EH (cell line): ENCODE measurements at places on chromosomes 7 and 10.

DNA sequence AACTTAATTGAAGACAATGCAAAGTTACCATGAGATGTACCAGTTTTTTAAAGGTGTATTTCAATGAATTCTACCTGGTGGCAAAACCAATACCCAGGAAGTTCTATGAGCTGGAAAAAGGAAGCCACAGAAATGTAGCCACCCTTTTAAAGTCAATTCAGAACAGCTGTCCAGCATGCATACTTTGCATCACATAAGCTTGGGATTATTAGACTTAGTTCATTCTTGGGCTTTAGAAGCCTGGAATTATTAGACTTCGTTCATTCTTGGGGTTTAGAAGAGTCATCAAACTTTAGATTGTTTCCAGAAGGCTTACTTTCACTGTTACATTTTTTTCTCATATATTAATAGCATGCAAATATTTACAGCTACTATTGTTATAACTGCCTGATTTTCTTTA lies 20.9 kb downstream of the SLC25A13 start:
- peak; percentile 17 for DNase-seq

GRCh38 chr7:18357691-18358090 lies 137.9 kb upstream of the HDAC9 start:
- peak; percentile 43 for DNase-seq

DNA sequence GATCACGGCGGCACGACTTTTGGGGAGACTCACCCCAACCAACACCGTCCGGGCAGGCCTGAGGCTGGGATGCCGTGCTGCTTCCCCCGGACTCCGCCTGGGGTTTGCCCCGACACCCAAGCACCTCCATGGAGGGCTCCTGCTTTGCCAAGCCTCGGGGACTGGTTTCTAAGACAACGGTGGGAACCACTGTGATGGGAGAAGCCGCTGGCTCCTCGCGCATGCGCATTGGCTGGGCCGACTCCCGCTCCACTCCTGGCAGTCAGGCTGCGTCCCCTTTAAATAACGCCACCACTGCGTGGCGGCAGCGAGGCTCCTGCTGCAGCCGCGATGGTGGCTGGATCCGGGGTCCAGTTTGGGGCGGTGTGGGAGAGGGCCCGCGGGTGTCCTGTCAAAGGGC lies 201.0 kb downstream of the ZNF716 start:
- DNase-seq = no peak

GRCh38 chr7:1854866-1855724 lies 185.0 kb downstream of the ELFN1 start:
- no peak for DNase-seq

- DNase-seq = no peak
These were observed 39.6 kb downstream of the PPIF start for GRCh38 chr10:79386637-79387465.

DNA sequence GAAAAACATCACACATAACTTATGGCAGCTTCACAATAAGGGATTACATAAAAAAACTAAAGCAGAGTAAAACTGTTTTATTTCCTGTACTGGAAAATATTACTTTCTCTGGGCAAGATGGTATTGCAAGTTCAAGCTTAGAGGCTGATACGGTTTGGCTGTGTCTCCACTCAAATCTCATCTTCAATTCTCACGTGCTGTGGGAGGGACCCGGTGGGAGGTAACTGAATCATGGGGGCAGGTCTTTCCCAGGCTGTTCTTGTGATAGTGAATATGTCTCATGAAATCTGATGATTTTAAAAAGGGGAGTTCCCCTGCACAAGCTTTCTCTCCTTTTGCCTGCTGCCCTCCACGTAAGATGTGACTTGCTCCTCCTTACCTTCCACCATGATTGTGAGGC lies 5.1 kb upstream of the LRRC27 start:
- no peak for DNase-seq

- DNase-seq = no peak
These were observed 931.7 kb upstream of the SORCS1 start for GRCh38 chr10:108095932-108096925.

GRCh38 chr7:43405948-43406347 lies 177.0 kb upstream of the STK17A start:
- no peak for DNase-seq

DNA sequence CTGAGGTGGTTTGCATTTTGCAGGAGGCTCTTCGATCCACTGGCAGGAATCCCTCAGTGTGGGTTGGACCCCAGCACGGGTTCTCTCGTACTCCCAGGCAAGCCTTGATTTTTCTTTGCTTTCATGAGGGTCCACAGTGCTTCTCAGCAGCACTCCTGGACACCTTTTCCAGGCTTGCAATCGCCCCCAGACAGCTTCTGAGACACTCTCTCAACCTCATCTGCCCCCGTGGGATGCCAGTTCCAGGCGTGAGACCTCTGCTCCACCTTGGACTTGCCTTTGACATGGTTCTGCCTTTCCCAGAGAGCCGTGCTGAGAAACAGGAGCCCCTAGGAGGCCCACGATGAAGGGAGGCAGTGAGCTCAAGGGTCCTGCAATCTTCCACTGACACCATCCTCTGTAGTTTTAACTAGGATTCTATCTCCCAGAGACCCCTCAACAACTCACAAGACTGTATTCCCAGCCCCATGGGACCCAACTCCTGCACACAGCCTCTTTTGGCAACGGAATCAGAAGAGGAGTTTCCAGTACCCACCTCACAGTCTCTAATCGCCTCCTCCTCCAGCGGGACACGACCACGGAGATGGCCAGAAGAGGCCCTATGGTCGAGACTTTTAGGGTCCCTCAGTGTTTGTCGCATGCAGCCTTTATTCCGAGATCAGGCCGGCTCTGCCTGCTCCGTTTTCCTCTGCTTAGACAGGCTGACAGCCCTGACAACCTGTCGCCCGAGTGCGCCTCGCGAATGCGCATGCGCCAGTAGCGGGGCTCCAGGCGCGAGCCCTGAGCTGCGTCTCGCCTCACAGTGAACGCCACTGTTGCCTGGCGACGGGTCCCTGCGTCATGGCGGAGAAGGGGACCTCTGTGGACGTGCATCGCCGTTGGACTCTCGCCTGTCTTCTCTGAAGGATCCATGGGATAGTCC lies 26.0 kb upstream of the ZNF273 start:
- DNase-seq = peak; percentile 24

- DNase-seq = no peak
These were observed 23.0 kb downstream of the PTPRN2 start for GRCh38 chr7:158564663-158565035.

DNA sequence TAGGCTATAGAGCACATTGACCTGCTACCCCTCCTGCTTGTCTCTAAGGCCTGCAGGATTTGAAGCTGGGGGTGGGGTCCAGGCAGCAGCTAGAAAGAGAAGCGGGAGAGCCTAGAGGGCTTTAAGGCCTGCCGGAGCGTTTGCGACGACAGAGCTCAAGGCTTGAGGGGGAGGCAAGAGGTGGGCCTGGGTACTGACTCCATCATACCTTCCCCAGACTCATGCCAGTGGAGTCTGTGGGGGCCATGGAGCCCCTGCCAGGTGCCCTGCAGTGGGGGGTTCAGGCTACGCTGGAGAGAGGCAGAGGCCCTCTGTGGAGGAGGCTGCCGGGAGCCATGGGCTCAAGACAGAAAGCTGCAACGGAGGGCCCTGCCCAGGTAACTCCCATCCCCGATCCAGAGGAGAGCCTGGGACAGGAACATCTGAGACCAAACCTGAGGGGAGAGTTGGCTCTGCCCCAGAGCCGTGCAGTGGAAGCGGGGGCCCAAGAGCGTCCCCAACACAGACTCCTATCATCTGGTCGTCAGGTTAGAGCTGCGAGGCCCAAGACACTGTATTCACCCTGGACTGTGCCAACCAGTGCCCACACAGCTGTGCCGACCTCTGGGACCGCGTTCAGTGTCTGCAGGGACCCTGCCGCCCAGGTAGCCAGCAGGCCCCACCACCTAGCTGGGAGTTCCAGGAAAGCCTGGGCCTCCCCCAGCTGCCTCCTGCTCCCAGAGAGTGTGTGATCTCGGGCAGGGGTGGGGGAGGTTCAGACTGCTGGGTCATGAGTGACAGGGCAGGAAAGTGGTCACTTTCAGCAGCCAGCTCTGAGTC lies 13.2 kb upstream of the ZNF862 start:
- DNase-seq = no peak

DNA sequence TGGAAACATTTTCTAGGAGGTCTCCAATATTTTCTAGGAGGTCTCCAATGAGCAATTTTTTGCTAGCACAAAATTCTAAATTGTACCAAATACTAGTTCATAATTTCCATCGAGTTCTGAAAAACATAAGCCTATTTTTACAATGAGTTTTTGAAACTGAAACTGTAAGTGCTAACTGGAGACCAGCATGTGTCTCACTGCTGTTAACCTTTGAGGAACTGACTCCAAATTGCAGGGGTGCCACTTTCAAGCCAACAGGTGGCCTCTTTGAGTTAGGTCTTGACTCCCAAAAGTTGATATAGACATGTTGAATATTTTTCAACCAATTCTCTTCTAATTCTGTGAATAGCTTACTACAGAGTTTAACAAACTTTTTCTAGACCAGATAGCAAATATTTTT lies 58.8 kb downstream of the CAV1 start:
- peak; percentile 37 for DNase-seq

DNA sequence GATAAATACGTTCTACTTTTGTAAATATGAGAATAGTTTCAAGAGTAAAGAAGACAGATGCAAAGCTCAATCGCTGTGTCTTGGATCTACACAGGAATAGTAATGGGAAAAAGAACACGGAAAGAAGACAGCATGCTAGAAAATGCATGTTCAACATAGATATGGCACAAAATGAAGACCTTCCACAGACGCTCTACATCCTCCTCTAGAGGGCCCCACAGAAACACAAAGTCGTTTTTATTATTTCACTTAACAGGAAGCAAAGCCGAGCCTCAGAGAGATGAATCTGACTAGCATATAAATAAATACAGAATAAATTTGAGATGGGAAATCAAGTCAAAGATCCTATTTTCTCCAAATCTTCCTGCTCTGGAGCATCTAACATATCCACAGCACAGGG lies 292.6 kb downstream of the PARD3 start:
- DNase-seq = peak; percentile 42

DNA sequence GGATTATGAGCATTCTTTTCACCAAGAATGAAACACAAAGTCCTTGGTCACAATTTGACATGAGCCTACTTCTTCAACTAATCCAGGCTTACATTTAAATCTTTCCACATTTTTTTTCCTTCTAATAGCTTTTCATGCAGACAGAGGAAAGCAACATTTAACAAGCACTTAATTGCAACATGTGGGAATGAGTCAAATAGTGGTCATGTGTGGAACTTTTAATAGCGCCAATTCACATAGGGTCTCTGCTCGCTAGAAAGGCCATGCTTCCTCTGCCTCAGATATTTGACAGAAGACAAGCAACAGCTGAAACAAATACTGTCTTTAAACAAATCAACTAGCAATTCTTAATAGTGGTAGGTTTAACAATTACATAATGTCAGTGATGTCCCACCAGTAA lies 285.9 kb upstream of the ETV1 start:
- DNase-seq = no peak

GRCh38 chr10:78555128-78555527 lies 513.6 kb upstream of the ZMIZ1 start:
- DNase-seq = no peak

DNA sequence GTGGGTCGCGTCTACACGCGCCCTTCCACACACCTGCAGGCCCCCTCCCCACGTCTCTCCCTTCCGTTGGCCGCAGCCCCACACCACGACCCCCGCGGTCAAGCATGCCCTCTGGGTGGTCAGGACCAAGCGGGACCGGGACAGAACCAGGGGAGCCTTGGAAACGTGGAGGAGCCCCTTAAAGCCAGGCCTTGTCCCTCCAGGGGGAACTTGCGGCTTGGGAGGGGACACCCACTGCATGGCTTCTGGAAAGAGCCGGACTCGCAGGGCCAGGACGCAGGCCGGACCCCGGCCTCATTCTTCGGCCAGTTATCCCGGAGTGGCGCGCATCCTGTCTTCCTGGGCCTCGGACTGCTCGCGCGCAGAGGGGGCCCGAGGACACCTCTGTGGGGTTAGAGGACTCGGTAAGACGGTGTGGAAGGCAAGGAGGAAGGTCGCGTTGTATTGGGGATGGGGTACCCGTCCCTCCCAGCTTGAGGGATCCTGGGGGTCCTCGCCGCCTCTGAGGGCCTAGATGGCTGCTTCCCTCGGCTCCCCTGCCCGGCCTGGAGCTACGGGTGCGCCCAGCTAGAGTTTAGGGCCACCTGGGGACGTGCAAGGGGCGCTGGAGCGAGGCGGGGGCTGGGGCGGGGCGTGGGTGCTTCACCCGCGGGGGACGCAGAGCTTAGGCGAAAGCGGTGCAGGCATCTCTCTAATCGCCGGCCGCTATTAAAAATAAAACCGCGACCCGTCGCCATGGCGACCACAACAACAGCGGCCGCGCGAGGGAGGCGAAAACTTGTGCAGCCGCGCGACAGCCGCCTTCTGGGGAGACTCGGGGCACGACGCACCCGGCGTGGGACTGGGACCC lies 1.8 kb upstream of the PDGFA start:
- peak; percentile 75 for DNase-seq

- peak; percentile 48 for DNase-seq
These were observed 15.9 kb upstream of the FAS start for GRCh38 chr10:88974446-88975376.

- DNase-seq = no peak
These were observed 361.8 kb downstream of the PLXNA4 start for GRCh38 chr7:132214452-132214851.

GRCh38 chr10:32028710-32029109 lies 27.5 kb downstream of the KIF5B start:
- no peak for DNase-seq
